ENCODE measurements at places on chromosomes 3 and 15. TPM values are rescaled to one million over a fixed set of nuclear protein-coding genes. Genes with fewer than 3 reads are reported as not detected.
A peak's percentile ranks its signal among the peaks of the same experiment; 100 is the strongest.

Gene RASL12
- 0.20 TPM for total RNA-seq

Gene VWA5B2
- not detected for total RNA-seq

Gene CTXN2
- total RNA-seq = not detected

Gene HTD2
- 9.7 TPM for total RNA-seq

Gene SCG3
- not detected for total RNA-seq

Gene SIDT1
- 0.25 TPM for total RNA-seq

Gene CLDN18
- not detected for total RNA-seq

Gene WDR93
- total RNA-seq = not detected

Gene PTX3
- not detected for total RNA-seq

Gene LMAN1L
- total RNA-seq = not detected

Gene PATL2
- total RNA-seq = 1.9 TPM

Gene SLC28A2
- not detected for total RNA-seq

Gene NANOGP8
- total RNA-seq = not detected

- no peak for DNase-seq
Measured at GRCh38 chr3:146153429-146153828, 7.6 kb downstream of the PLOD2 start.

DNA sequence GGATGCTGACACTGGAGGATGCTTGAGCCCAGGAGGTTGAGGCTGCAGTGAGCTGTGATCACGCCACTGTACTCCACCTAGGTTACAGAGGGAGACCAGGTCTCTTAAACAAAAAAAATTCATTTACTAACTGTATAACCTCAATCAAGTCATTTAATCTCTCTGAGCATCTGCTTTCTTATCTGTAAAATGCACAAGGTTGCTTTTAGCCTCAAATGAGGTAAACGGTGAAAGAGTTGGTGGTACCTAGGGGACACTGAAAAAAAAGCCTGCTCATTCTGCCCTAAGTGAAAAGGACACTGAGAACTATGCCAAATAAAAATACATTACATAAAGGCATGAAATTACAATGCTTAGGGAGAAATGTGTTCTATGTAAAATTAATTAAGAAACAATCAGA is 3.4 kb downstream of the PP2D1 start:
- no peak for DNase-seq

GRCh38 chr3:64574194-64574593 is 113.6 kb downstream of the ADAMTS9 start:
- DNase-seq = no peak

DNA sequence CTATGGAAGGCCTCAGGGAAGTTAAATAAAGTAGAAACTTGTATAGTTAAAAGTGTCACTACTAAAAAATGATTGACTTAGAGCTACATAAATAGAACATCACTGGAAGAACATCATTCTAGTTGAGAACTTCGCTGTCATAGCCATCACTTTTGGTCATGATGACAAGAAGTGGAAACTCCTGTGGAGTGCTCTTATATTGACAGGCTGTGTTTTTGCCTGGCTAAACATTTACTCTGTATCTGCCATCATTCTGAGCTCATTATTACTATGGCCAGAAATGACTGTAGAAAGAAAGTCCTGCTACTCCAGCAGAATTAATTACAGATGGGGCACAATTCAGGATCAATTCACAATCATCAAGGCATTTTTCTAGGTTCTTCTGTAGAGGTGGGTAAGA is 165.1 kb upstream of the GOLIM4 start:
- no peak for DNase-seq

DNA sequence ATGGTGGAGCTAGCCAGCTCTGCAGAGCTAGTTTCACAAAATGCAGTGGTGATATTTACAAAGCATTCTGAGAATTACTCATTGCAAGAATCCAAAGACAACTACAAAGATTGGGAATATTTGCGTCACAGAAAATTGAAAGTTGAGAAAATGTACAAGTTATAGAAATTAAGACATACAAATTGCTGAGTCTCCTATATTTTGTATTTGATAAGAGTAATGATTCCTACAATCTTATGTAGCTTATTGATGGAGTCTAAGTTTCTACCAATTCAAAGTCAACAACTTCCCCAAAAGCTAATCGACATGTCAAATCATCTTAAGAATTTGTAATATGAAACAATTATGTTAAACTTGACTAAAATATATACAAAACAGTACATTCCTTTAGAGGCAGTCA is 46.4 kb upstream of the TOP2B start:
- DNase-seq = no peak

- DNase-seq = no peak
Measured at GRCh38 chr3:58668247-58668646, 1.7 kb upstream of the FAM3D start.

DNA sequence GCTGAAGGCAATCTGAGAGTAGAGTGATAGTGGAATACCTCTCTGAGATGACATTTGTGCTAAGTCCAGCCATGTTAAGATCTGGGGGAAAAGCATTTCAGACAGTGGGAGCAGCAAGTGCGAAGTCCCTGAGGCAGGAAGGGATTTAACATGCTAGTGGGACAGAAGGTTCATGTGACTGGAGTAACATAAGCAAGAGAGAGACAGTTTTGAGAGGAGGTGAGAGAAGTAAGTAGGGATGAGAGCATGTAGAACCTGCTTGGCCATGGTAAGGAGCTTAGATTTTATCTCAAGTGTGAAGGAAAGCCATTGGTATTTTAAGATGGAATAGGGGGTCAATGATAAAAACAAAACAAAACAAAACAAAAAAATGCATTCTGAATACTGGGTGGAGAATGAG is 358.6 kb upstream of the KCNH8 start:
- no peak for DNase-seq

DNA sequence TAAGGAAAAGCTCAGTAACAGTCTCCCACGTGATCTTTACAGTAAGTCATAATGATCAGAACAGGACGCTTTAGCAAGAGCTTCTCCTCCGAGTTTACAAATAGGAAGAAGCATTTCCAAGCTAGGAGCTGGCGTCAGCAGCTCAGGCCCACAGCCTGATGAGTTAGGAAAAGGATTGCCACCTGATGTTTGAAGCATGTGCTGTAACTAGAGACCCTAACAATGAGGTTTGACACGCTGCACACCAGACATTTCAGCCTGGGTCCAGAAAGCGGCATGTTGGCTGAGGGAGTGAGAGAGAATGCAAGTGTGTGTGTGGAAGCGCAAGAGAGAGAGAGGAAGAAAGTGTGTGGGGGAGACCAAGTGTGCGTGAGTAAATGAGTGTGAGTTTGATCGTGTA is 47.3 kb downstream of the TLE3 start:
- DNase-seq = no peak

- DNase-seq = no peak
Measured at GRCh38 chr3:72976281-72976741, 20.3 kb upstream of the PPP4R2 start.

DNA sequence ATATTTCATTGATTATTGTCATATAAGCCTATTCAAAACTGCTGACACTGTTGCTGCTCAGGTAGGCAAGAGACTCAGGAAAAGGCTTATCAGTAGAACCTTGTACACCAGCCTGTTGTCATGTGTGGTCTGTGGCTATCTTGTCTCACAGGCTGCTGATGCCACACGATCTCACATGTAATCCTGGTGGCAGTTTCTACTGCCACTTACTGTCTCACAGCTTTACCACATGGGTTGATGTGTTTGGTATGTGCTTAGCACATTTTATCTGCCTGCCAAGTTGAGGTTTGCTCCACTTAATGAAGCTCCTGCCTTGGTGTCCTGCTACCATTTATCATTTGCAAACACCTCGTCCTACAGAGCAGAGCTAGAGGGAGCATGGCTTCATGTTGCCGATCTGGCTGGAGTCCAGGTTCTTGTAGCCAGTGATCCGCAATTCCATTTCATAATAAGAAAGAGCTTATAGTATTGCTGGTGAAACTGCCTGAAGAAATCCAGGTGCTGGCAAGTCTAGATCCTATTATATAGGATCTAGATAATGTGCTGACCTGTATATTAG is 637.9 kb downstream of the NLGN1 start:
- no peak for DNase-seq

- no peak for DNase-seq
Measured at GRCh38 chr3:196650740-196651311, 11.3 kb downstream of the NRROS start.

DNA sequence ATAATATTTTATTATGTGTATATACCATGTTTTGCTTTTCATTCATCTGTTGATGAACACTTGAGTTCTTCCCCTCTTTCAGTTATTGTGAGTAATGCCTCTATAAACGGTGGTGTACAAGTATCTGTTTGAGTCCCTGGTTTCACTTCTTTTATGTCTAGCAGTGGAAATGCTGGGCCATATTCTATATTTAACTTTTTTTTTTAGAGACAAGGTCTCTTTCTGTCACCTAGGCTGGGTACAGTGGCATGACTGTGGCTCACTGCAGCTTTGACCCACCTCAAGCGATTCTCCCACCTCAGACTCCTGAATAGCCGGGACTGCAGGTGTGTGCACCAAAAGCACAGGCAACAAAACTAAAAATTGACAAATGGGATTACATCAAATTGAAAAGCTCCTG is 19.9 kb downstream of the GOLM2 start:
- no peak for DNase-seq

DNA sequence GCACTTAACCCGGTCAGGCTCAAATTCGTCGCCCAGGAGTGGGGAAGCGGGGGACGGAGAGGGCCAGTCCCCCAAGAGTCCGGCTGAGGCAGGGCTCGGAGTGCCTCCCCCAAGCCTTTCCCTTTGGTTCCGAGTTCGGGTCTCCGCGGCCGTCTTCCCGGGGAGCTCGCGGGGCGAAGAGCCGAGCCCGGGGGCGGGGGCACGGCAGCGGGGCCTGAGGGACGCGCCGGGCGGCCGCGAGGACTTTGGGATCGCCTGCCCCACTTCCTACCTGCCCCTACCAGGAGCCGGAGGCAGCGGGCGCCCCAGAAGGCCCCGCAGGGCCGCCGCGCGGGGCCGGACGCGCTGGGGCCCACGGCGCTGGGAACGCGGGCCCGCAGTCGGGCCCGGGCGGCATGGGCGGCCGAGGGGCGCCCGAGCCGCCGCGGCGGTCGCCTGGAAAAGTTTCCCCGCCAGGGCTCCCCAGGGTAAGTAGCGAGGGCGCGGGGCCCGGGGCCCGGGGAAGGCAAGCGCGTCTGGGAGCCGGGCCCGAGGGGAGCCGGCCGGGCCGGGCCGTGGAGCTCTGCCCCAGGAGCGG is 2.8 kb downstream of the FURIN start:
- no peak for DNase-seq

- DNase-seq = no peak
Measured at GRCh38 chr15:20643829-20644425, 102.3 kb upstream of the GOLGA6L6 start.

DNA sequence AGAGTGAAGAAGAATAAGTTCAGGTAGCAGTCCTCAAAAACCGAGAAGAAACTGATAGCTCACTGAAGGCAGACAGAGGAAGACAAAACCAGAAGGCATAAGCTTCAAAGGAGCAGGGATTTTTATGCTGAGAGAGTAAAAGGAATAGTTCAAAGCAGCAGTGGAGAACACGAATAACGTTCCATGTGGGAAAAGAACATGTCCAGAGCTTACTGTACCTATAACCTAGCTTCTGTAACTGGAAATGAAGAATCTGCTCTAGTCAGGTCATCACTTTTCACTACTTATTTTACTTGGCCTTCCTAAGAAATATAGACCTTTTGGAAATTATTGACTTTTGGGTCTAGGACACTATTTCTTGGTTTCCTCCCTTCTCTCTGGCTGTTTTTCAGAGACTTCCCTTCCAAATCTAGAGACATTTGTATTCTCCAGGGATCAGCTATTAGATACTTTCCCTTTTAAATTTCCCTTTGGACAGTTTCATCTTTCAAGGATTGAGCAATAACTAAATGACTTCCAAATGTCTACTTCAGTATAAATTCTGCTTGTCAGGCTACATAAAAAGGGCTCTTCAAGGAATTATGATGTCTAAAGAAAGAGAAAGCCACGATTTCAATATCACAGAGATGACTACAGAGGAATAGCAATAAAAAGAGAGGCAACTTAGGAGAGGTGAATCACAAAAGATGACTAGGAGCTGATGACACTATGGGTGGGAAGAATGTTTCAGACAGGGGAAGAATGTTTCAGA is 46.7 kb downstream of the UBE3A start:
- no peak for DNase-seq

- peak; percentile 15 for DNase-seq
Measured at GRCh38 chr3:128362026-128362965, 104.4 kb downstream of the DNAJB8 start.

GRCh38 chr3:134148534-134148933 is 102.1 kb downstream of the RYK start:
- DNase-seq = no peak

GRCh38 chr15:93524432-93524831 is 435.4 kb upstream of the RGMA start:
- DNase-seq = no peak

GRCh38 chr3:161314836-161315395 is 56.4 kb downstream of the SPTSSB start:
- no peak for DNase-seq

- no peak for DNase-seq
Measured at GRCh38 chr3:195582947-195583346, 793 bp downstream of the APOD start.

GRCh38 chr3:13539671-13540070 is 9.3 kb upstream of the FBLN2 start:
- DNase-seq = no peak

GRCh38 chr3:187648177-187648576 is 22.0 kb downstream of the SST start:
- DNase-seq = no peak

- no peak for DNase-seq
Measured at GRCh38 chr15:79815468-79815867, 81.3 kb downstream of the MTHFS start.

Measured in right lobe of liver (tissue), 6 donors.